NK-92 treated with Interleukin-12 subunit alpha and Interleukin-12 subunit beta, amount 100 ng/mL, for 24 hours (cell line): ENCODE measurements at places on chromosomes 4 and X.

- no peak for DNase-seq
These were observed 35.1 kb downstream of the FAM114A1 start for GRCh38 chr4:38902695-38903094.

DNA sequence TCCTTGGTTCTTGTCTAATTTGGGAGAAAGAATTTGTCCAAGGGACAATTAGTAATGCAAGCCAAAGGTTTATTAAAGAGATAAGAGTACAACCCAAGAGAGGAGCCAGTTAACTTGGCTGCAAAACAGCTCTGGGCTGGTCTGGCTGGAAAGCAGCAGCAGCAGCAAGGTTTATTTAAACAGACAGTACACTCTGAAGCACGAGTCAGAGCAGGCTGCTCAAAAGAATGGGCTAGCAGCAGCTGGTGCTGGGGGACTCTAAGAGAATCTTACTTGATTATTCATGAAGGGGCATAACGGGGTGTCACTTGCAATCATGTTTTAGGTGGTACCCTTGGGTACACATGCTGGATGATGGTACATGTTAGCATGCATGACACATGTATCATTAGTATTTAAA lies 17.1 kb upstream of the CT47C1 start:
- DNase-seq, result no peak

GRCh38 chr4:36322921-36323354 lies 41.5 kb downstream of the DTHD1 start:
- DNase-seq, result no peak

GRCh38 chr4:113760795-113761619 lies 531 bp downstream of the CAMK2D start:
- peak; percentile 47 for DNase-seq

DNA sequence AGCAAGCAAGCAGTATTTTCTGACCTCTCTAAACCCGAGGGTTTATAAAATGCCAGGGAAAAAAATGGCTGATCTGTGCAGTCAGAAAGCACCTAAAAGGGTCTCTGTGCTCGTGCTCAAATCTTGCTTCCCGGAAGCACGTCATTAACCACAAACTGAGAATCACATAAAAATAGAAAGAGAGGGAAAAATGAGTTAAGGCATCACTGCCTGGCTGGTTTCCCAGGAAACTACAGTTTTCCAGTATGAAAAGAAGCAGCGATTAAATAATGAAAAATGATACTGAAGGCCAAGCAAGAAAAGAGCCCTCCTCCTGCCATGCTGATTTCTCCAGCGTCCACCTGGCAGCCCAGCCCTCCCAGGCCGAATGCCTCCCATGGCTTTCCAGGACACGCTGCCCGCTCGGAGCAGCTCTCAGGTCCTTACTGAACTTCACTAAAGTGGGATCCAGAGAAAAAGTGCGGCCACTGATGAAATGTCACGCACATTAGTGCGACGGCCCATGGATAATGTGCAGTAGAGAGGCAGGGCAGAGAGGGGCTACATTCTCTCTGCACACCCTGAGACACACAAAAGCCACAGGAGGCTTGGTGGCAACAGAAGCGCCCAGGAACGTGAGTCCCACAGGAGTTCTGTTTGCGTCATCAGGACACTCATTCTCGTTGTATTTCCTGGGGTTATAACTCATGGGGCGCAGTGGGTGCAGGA lies 80.4 kb downstream of the WFS1 start:
- DNase-seq, result no peak

DNA sequence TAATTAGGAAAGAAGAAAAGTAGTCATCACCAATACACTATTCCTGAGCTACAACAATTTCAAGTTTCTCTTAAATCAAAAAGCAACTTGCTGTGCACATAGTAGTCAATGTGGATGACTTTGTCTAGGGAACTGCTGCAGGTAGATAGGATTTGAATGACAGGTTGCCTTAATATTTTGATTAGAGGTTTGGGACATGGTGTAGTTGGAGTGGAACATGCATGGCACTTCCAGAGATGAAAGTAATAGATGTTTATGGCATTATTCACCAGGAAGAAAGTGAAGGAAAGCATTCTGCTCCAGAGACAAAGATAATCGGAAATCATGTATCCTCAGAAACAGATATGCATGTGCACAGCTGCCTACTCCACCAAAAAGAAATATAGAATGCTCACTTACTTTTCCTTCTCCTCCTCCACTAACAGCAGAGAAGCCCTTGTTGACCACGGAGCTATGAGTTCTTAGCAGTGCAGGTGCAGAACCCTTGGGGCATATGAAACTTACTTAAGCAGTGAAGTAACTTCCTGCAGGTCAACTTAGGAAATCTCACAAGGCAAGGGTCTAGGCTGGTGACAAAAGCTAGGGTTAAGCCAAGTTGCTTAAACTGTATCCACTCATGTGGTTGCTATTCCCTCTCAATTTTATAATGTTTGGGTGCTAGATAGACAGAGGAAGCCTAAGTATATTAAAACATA lies 390.8 kb downstream of the HNRNPD start:
- no peak for DNase-seq

DNA sequence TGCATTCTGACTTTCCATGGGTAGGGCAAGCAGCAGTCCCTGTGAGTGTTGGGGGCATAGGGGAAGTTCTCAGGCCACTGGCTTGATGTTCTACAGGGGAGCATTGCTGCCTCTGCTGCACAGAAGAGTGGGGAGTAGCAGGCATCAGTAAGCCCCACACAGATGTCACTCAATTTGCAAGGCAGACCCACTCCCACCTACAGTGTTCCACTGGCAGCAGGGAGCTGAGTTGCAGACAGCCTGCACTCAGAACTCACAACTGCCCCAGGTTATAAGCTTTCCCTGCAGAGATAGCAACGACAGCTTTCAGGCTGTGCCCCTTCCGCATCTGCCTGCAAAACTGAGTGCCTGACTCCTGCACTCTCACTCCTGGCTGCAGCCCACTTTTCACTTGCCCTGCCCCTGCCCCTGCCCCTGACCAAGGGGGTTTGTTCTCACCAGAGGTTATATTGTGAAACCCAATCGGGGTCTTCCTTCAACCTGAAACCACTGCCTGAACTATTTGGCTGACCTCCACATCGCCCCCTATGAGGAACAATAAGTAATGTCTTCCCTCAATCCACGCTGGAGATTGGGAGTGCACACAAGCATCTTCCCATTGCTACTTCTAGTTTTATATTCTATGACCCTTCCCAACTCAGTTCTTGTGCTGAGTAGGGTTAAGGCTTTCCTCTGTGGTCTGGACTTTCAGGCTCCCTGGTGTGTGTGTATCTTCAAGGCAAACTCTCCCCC lies 227.4 kb upstream of the CXorf51B start:
- no peak for DNase-seq

DNA sequence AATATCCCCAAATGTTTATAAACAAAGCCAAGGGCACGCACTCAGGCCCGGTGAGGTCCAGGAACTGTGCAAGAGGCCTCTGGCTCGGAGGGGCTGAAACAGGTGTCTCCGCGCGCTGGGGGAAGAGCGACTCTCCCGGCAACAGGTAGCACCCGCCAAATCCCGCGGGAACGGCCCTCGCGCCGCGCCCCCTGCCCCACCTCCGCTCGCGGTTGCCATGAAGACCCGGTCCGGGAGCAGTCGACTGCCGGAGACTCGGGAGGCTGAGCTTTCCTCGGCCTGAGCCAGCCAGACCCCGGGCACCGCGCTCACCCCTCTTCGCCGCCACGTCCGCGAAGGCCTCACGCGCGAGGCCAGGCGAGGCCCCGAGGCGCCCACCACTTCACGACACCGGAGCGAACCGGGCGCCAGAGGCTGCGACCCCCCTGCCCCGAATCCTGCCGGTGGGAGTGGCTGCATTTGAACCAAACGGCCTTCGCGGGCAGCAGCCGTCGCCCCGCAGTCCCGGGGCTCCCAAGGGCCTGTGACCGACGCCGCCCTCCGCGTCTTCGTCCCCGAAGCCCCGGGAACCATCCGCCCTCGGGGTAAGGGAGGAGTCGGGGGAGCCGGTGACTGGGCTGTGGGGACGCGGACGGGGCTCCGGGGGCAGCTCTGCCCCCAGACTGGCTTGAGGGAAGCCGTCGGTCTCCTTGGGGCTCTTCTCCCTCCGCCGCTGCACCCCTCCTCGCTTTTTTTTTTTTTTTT lies at the start of gene NSUN7:
Gene NSUN7, plus strand, starts transcription at position 239 of the 744 bp plus-strand sequence. CDS start 739 bp downstream, outside the sequence.
- DNase-seq, result no peak

GRCh38 chr4:36328130-36328529 lies 46.7 kb downstream of the DTHD1 start:
- no peak for DNase-seq

GRCh38 chr4:140884431-140885058 lies 128.4 kb upstream of the TBC1D9 start:
- DNase-seq, result peak; percentile 2

- no peak for DNase-seq
These were observed 30.8 kb downstream of the COMMD8 start for GRCh38 chr4:47432749-47433148.

DNA sequence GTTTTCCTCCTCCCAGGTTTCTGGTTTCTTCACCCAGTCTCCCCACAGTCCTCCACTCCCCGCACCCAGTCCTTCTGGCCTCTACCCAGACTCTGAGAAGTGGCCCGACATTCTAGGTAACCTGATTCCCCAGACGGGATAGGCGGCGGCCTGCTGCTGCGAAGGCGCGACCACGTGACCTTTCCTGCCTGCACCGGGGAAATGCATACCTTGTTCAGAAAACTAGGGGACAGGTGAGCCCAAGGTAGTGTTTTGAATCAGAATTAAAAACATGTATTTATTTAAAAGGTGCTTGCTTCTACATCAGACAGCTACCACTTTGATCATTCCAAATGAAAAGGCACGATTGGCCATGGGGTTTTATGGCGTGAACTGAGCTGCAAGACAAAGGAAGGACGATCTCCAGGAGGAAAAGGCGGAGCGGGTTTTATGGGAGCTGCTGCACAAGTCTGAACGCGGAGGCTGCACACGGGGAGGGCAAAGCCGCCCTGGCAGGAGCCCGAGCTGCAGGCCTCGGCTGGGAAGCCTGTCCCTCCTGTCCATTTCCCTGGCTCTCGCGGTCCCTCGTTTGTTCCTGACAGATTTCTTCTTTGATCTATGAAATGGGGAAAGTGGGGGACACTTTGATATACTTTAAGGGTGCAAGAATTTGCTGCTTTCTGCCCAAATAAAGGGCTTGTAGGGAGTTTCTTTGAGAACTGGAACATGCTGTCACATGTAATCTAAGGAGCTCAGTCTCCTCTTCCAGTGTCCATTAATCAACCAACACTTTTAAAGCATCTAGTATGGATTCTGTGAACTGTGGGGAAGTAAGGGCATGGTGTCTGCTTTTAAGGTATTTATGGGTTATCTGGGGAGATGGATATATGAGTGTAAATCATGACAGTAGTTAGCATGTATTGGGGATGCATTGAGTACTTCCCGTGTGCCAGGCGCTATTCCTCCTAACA lies 150.9 kb downstream of the SPRY1 start:
- DNase-seq, result no peak

- DNase-seq, result no peak
These were observed 81.9 kb downstream of the JADE3 start for GRCh38 chrX:46994096-46994495.

- DNase-seq, result no peak
These were observed 37.5 kb upstream of the MAOA start for GRCh38 chrX:43618366-43619205.

DNA sequence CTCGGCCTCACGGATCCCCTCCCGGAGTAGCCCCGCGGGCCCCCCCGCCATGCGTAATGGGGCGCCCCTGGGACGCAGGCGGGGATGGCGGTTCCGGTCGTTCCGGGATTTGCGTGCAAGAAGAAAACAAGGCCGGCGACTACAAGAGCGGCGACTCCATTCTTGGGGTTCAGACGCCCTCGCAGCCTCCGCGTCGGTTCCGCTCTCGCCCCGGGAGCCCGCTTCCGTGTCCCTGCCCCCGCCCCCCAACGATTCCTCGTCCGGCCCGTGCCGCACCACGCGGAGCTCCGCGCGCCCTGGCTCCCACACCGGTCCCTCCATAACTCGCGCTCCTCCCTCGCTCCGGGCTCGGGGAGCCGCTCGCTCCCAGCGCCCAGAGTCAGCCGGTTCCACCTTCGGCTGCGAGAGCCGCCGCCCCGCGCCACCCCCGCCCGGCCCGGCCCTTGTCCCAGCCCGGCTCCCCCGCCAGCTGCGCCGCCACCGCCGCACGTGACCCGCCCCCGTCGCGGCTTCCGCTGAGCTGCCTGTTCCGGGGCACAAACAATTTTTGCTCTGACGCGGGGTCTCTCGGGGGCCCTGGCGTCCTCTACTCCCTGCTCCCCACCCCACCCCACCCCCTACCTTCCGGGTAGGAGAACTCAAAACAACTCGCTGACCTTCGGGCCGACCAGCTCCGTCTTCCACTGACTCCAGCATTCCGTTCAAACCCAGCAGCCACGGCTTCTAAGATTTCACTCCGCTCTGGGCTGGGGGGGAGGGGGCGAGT lies 78.8 kb upstream of the BCOR start:
- peak; percentile 66 for DNase-seq

- DNase-seq, result no peak
These were observed 8.1 kb downstream of the IGBP1 start for GRCh38 chrX:70141373-70141772.

- no peak for DNase-seq
These were observed 469.0 kb downstream of the IDS start for GRCh38 chrX:149036086-149036485.

GRCh38 chrX:139909712-139910111 lies 23.1 kb downstream of the ATP11C start:
- DNase-seq, result no peak

DNA sequence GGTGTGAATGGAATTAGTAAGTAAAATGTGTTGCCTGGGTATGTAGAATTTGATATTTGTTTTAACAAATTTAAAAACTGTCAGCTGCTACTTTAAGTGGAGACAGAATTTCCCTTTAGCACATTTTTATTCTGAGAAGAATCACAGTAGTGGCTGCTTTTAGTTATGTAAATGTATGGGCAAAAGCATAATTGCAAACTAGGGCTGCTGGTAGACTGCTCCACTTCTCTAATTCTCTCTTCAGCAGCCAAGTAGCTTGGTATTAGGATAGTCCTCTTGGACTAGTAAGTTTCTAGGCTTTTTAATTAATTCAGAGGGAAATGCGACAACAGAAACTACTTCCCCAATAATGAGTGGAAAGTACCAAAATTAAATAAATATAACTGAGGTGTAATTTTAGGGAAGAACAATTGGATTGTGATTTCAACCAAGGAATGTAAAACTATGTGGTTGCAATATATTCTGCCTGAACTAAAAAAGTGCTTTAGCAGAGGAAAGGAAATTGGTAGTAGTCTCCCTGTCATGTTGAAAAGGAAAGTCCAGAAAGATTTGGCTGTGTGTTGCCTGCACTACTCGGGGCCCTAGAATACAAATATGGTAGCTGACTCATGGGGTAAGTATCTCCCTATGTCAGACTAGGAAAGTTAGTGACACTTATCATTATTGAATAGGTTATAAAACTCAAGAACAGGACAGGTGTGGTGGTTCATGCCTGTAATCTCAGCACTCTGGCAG lies 9.2 kb upstream of the EIF4E start:
- DNase-seq, result no peak

GRCh38 chrX:63250253-63250868 lies 100.8 kb downstream of the SPIN4 start:
- DNase-seq, result no peak

- no peak for DNase-seq
These were observed 70.2 kb downstream of the GC start for GRCh38 chr4:71713611-71714203.

- peak; percentile 49 for DNase-seq
These were observed 294.1 kb downstream of the STIM2 start for GRCh38 chr4:27154706-27155105.
